ENCODE measurements at places on chromosomes 5 and 9.

- H3K4me3 ChIP-seq, result no peak overlapping the region
- no peaks in the 10 kb centered on the region for H3K4me1 ChIP-seq
- no peak overlapping the region for H3K27ac ChIP-seq
- H3K36me3 ChIP-seq, result no peaks in the 10 kb centered on the region
- H3K27me3 ChIP-seq, result no peaks in the 10 kb centered on the region
- DNase-seq, result no peak
Observed at GRCh38 chr5:67085616-67086015, 111.0 kb downstream of the CD180 start.

DNA sequence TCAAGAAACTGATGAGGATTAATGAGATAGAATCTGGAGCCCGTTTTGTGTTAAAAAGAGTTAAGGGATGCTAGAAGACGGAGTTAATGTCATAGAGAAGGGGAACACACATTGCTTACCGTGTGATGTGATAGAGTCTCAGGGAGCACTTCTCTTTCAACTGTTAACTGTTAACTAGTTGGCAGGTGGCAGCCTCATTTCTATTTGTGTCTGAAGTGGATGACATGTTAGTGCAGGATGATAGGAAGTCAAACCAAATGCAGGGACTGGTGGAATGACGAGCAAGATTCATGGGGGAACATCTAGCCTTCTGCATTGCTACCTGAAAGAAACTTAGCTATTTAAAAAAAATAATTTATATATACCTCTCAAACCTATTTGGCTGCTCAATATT, 222.7 kb downstream of the MAST4 start:
- H3K4me3 ChIP-seq, result no peak overlapping the region
- no peaks in the 10 kb centered on the region for H3K4me1 ChIP-seq
- no peaks in the 10 kb centered on the region for H3K27me3 ChIP-seq
- DNase-seq, result no peak

DNA sequence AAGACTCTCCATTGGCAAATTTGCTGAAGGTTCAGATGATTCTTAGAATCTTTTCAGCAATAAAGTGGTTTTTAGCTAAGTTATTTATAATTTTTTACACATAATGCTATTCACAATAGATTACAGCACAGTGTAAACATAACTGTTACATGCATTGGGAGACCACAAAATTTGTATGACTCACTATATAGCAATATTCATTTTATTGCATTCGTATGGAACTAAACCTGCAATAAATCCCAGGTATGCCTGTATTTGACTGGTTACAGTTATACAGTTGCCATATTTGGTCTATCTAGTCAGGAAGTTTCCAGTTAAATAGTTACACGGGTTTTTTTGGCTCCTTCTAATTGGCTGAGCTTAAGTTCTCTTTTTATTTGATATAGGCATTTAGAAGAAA, 220.8 kb downstream of the MRPS30 start:
- no peak overlapping the region for H3K27ac ChIP-seq
- H3K27me3 ChIP-seq, result no peaks in the 10 kb centered on the region
- H3K4me1 ChIP-seq, result no peaks in the 10 kb centered on the region
- H3K4me3 ChIP-seq, result no peak overlapping the region
- no peaks in the 10 kb centered on the region for H3K36me3 ChIP-seq

DNA sequence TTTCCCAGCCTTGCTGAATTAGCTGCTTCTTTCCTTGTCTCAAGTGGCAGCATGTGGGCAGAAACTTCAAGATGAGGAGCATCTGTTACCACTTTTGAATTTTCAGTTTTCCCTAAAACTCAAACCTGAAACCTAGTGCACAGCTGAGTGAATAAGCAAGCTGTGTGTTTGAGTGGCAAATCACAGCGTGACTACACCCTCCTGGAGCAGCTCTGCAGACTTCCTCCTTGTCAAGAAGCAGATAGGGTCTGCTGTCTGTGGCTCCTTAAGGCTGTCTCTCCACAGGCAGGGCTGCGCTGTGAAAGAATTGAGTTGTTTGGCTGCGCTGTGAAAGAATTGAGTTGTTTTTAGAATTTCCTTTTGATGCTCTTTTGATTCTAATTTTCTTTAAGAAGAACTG, 179.7 kb upstream of the HAPLN1 start:
- DNase-seq, result no peak
- H3K36me3 ChIP-seq, result no peaks in the 10 kb centered on the region
- no peaks in the 10 kb centered on the region for H3K27me3 ChIP-seq
- no peak overlapping the region for H3K4me3 ChIP-seq
- no peak overlapping the region for H3K27ac ChIP-seq

DNA sequence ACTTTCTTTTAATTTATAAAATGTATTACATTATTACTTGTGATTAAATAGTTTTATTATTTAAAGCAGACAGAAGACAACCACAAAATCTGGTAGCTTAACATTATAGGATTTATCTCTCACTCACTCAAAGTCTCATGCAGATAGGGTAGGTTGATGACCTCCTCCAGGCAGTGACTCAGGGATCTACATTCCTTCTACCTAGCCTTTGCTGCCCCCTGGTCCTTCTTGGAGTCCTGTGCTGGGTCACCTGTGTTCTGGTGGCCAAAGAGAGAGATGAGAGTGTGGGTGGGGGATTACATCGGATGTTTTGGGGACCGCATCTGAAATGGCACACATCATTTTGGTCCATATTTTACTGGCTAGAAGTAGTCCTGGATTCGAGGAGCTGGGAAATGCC, 95.7 kb upstream of the CTSL start:
- no peaks in the 10 kb centered on the region for H3K36me3 ChIP-seq
- no peak overlapping the region for H3K4me3 ChIP-seq
- no peak overlapping the region for H3K27ac ChIP-seq

GRCh38 chr5:173527671-173528070, 88.8 kb downstream of the BOD1 start:
- H3K36me3 ChIP-seq, result no peaks in the 10 kb centered on the region
- H3K27me3 ChIP-seq, result no peaks in the 10 kb centered on the region
- no peaks in the 10 kb centered on the region for H3K4me1 ChIP-seq
